Stimulated activated CD4-positive, alpha-beta T cell treated with anti-CD3 and anti-CD28 coated beads, Interleukin-15, amount 100 ng/mL, for 1 hour (primary cell): ENCODE measurements at places on chromosomes 6 and 20.

- DNase-seq, result no peak
Measured at GRCh38 chr20:22807045-22807444, 222.7 kb upstream of the FOXA2 start.

GRCh38 chr6:135002229-135002844 is 52.3 kb downstream of the HBS1L start:
- DNase-seq, result no peak

DNA sequence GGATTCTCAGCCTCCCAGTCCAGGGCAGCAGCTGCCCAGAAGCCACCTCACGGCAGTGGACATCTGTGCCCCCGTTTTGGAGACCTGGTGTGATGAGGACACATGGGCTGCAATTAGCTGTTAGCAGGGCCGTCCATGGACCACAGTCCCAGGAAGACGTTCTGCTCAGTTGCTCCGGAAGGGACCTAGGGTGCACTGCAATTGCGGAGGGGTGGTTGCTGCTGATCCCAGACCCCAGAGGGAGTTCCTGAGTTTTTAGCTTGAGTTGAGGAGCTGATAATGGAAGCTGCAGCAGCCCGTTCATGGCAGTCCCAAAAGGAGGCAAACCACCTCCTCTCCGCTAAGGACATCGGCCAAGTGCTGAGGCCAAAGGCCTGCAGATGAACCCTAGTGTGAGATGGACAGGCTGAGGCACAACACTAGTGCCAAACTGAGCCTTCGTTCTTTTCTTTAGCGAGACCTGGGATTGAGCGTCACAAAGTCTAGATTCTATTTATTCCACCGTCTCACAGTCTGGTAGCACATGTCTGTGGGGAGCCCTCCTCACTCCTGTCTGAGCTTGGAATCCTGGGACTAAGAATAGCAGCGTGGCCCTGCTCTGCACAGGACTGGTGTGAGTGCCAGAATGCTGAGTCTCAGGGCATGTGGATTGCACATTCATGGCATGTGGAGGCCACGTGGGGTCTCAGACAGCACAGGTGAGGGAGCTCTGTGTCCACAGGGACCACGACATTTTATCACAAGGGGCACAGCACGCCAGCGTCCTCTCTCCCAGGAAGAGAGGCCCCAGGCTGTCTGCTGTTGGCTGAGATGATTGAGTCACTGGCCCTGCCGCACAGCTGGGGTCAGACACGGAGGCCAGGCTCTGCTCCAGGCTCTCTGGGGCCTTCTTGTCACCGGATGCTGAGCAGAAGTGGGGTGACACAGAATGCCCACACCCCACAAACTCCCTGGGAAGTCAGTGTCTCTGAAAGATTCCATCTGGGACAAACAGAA is 113.4 kb downstream of the PSMB1 start:
- DNase-seq, result no peak

- no peak for DNase-seq
Measured at GRCh38 chr6:5061152-5061551, 24.0 kb upstream of the PPP1R3G start.

DNA sequence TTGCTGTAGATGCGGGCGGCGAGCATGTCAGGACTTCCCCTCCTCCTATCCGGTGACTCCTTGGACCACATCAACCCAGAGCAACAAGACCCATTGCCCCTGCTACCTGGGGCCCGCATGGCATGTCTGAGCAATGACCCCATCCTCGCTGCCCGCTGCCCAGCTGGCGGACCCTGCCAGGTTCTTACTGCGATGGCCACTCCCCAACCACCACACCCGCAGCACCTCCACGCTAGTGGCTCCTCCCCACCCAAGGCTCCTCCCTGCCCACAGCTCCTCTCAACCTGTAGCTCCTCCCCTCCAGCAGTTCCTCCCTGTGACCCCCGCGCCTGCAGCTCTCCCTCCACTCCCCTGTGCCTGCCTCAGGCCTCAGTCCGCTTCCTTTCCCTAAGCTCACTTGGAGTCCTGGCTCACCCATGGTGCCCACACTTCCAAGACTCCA is 17.6 kb upstream of the SERPINB9 start:
- no peak for DNase-seq
